Hindlimb muscle (tissue), 1 donor: ENCODE measurements at places on chromosomes 4 and X.

- no peak for DNase-seq
Observed at GRCh38 chr4:76980261-76980660, 30.7 kb downstream of the SEPTIN11 start.

- DNase-seq: no peak
Observed at GRCh38 chr4:143736861-143737260, 36.4 kb upstream of the FREM3 start.

- DNase-seq: no peak
Observed at GRCh38 chrX:133579631-133580030, 164.3 kb upstream of the GPC4 start.

DNA sequence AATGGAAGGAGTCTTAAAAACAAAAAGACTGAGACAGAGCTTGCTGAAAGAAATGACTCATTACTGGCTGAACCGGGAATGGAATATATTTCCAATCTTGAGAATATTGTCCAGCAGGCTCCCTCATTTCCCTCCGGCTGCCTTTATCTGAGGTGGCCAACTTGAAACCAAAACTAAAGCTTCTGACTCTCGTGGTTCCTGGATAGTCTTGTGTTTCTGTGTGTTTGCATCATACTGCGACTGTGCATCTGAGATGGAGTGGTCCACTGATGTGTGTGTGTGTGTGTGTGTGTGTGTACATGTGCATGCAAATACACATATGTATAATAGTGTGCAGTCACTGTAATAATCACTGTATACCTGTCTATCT is 145.6 kb upstream of the SCML1 start:
- DNase-seq: no peak

DNA sequence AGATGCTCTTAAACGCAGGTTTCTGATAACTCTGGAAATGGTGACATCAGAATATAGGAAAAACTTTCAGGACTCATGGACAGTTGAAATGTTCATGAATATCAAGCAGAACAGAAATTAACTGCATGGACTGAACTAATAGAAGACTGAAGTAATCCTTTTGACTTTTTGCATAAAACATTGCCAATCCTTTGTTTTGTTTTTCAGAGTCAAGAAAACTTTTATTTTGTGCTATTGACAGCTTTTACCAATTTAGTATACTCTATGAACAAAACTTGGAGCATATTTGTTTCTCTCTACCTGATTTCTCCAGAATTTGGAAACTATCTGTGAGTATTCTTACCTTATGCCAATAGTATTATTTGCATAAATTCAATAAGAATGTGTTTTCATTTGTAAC is 61.2 kb upstream of the HMX1 start:
- DNase-seq: no peak

- no peak for DNase-seq
Observed at GRCh38 chr4:8083086-8083825, 75.4 kb downstream of the ABLIM2 start.

- DNase-seq: no peak
Observed at GRCh38 chr4:122777846-122778673, 45.6 kb downstream of the BBS12 start.

DNA sequence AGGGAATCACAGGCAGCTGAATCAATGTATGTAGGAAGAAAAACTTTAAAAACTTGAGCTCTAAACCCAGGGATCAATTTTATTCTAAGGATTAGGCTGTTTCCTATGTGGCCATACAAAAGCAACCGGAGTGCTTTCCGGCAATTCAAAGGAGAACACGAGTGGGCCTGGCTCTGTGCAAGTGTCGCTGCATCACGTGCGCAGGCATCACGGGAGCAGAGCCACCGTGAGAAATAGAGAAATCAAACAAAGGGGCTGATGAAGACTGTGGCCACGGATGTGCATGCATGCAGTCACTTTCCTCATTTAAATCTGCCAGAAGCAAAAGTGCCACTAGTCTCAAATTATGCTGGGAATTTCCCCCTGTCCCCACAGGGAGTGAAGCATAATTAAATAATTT is 196.9 kb downstream of the NSUN7 start:
- DNase-seq: no peak

DNA sequence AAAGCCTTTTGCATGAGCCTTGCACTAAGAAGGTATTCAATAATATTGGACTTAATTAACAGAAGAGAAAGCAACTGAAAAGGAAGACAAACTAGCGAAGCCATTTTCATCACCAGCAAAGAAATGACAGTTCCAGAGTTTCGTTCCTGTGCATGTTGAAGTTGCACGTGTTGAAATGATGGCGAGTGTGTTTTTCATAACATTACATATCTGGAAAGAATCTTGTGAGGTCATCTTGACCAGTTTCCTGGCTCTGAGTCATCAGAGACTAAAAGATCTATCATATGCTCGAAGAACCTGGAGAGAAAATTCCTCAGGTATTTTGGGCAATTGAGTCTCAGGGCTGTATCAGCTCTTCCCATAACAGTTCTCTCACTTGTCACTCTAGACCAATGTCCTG is 106.2 kb upstream of the MAML3 start:
- no peak for DNase-seq

GRCh38 chr4:15159477-15160019 is 157.3 kb downstream of the CPEB2 start:
- DNase-seq: no peak

DNA sequence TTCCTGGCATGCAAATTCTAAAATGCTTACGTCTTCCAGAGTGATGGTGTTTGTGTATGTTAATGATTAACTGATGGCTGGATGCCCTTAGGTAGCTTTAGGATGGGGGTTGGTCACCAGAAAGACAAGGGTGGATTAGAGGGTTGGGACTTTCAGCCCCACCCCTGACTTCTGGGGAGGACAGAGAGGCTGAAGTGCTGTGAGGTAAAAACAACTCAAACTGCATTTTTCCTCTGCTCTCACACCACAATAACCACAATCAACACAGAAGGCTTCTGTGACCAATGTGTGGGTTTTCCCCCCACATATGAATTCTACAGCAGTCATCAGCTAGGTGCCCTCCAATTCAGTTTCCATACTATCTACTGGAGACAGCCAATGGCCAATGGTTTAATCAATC is 18.7 kb upstream of the DDIT4L start:
- no peak for DNase-seq
